Fibroblast of the aortic adventitia (primary cell): ENCODE measurements at places on chromosomes 3 and 15. TPM values are rescaled to one million over a fixed set of nuclear protein-coding genes. Genes with fewer than 3 reads are reported as not detected.
A peak's percentile ranks its signal among the peaks of the same experiment; 100 is the strongest.

GRCh38 chr3:72274493-72275330 is 489.8 kb upstream of the PROK2 start:
- peak; percentile 85 for DNase-seq

DNA sequence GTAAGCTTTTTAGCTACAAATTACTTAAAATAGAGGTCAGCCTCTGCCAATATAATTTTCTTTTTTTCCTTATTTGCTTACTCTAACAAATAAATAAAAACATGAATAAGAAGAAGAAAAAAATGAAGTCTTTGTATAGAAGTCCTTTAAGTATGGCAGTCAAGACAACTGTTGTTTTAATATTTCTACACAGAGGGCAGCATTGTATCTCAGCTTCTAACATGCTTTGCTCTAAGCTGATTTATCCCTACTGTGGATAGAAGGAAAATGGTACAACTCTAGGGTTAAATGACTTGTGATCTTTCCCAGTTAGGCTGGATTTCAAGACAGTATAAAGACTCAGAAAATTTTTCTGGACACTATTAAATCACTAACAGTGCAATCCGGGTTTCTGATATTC is 104.3 kb upstream of the MEIS2 start:
- DNase-seq: no peak

GRCh38 chr15:100018191-100018590 is 285.0 kb upstream of the LYSMD4 start:
- DNase-seq: no peak

- no peak for DNase-seq
These were observed 516.1 kb downstream of the AGBL1 start for GRCh38 chr15:86595741-86596140.

GRCh38 chr15:40847223-40847961 is 3.5 kb downstream of the SPINT1 start:
- DNase-seq: no peak

DNA sequence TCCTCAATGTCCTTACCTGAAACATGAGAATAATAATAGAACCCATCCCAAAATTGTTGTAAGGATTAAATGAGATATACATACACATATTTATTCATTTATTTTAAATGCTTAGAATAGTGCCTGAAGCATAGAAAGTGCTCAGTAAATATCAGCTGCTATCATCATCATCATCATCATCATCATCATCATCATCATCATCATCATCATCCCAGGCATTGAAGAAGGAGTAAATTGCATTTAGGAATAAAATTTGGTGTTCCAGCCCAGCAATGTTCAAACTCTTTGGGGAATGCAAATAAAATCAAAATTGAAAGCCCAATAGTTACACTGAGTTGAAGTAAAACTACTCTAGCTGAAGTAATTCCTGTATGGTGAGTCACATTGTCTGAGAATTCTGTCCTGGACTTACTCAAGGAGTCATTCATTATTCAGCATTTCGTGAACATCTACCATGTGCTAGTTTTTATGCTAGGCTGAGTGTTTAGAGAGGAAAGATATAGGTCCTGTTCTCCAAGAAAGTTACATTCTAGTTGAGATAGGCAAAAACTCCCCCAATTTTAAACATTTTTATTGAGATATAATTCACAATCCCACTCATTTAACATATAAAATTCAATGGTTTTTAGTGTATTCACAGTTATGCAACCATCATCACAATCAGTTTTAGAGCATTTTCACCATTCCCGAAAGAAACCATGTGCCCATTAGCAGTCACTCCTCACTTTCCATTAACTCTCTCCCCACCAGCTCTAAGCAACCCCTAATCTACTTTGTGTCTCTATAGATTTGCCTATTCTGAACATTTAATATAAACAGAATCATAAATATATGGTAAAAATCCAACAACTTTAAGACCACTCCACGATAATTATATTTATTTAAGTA is 107.2 kb downstream of the FRMD5 start:
- DNase-seq: peak; percentile 94

GRCh38 chr15:100687582-100688141 is 85.3 kb downstream of the ASB7 start:
- peak; percentile 89 for DNase-seq

DNA sequence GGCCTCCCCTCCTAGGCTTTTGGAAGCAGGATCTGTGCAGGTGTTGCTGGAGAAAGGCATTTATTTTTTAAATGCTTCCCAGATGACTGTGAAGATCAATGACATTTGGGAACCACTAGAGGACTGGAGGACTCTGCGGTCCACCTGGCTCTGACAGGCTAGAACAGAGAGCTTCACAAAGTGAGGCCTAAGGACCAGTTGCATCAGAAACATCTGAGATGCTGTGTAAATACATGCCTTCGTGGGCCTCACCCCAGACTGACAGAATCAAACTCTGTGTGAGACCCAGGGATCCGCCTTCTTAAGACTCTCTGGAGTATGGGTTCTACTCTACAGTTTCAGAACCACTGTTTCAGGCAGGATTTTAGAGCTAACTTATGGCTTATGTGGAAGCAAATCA is 105.0 kb upstream of the ICE2 start:
- DNase-seq: no peak

- no peak for DNase-seq
These were observed 101.4 kb upstream of the SOX2 start for GRCh38 chr3:181610083-181610972.

DNA sequence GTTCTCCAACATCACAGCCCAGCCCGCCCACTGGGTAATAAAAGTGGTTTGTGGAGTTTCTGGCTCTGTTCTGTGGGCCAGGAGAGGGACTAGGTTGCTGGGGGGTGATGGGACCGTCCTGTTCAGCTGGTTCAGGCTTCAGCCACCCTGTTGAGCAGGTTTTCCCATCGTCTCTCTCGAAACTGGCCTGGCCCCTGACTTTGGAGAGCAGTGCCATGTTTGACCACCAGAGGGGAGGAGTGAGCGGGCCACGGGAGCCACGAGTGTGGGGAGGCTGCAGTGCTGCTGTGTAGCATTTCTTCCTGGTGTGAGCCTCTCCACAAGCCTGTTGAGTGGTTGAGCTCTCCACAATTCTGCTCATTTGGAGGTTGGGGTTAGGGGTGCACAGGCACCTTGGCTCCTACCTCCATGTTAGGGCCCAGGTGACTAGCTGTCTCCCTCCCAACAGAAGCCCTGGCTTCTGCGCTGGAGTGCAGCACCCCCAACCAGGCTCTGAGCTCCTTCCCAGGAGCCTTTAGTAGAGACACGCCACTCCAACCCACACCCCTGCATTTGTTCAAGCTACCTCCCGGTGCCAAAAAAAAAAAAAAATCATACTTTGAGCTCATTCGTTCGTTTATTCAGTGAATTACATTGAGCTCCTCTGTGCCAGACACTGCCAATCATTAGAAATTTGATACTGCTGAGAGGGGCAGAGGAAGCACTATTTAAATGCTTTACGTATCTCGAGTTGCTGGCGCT is 13.9 kb downstream of the SPINT1 start:
- DNase-seq: peak; percentile 67

GRCh38 chr3:85148036-85148435 is 189.2 kb downstream of the CADM2 start:
- DNase-seq: no peak

DNA sequence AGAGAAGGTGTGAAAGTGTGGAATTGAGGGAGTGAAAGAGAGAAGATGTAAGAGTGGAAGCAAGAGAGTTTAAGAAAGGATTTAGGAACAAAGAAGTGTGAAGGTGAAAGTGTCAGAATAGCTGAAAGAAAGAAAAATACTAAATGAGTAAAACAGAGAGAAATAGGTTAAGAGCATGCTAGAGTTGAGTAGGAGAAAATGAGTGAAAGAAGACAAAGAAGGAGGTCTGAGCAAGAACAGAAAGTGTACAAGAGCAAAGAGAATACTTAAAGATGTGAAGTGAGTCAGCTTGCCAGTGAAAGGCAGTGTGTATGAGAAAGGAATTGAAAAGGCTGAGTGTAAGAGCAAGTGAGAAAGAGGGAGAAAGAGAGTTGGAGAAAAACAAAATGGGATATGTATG is 348.8 kb upstream of the BCHE start:
- no peak for DNase-seq

GRCh38 chr3:29152379-29152778 is 128.5 kb upstream of the RBMS3 start:
- no peak for DNase-seq

DNA sequence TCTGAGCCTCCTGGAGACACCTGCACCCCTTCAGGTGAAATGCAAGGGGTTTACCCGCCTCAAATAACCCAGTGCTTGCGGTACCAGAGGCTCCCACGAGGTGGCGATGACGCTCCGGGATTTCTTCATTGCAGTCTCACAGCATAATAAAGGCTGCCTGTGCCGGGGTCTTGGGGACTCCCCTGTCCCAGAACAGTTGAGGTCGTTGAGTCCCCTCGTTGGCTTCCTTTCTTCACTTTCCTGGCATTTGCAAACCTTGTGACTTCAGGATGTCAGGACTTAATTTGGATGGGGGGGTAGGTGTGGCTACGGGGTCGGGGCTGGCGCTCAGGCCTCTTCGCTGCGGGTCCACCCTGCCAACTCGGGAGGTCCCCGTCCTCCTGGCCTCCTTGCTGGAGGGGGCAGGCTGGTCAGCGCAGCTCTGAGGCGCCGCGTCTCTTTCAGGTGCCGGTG is 1.3 kb downstream of the GNAT1 start:
- peak; percentile 61 for DNase-seq

- DNase-seq: no peak
These were observed 78.9 kb downstream of the TGFBR2 start for GRCh38 chr3:30685267-30685667.

DNA sequence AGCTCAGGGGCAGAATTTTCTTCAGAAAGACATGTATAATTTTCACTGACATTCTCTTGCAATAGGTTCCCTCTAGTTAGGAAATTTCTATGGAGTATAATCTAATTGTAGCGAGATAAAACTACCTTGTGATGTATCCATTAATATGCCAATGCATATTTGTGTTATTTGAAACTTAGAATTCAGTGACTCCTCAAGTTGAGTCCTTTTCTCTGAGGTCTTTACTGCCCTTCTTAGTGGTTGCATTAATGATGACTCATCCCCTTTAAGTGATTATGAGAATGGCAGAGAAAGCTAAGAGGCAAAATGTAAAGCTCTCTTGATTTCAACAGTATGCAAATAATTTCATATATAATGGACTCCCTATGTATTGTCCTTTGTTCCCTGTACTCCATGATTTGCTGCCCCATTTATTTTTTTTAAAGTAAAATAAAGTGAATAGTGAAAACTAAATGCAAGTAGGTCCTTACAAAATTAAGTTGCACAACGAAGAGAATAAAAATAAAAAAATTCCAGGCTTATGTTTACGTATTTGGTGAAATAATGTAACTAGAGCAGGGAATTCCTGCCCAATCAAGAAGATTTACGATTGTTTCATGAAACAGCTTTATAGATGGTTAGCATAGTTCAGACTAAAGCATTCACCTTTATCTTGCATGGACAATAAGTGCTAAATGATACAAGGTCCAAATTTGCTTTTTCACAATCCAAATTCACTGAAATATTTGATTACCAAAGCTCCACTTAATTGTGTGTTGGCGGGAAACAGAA is 78.1 kb downstream of the ZPLD1 start:
- DNase-seq: no peak

GRCh38 chr15:28881170-28881569 is 4.6 kb upstream of the APBA2 start:
- no peak for DNase-seq

- peak; percentile 45 for DNase-seq
These were observed 58.3 kb upstream of the GADL1 start for GRCh38 chr3:30952786-30953185.

- DNase-seq: no peak
These were observed 288.3 kb downstream of the TLE3 start for GRCh38 chr15:69809421-69809820.

DNA sequence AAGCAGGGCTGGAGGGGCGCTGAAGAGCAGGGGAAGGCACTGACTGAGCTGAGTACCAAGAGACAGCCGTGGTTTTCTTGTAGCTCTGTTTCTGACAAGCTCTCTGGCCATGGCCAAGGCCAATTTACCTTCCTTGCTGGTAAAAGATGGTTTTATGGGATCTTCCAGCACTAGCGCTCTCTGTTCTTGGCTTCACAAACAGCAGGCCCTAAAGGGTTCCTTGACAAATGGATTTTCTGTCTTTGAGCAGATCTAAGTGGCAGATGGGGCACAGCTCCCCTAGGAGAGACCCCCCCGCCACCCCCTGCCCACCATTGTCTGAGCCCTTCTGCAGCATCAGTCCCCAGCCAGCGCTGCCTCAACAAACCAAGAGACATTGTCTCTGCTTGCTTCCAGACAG is 66.6 kb downstream of the GAP43 start:
- no peak for DNase-seq

DNA sequence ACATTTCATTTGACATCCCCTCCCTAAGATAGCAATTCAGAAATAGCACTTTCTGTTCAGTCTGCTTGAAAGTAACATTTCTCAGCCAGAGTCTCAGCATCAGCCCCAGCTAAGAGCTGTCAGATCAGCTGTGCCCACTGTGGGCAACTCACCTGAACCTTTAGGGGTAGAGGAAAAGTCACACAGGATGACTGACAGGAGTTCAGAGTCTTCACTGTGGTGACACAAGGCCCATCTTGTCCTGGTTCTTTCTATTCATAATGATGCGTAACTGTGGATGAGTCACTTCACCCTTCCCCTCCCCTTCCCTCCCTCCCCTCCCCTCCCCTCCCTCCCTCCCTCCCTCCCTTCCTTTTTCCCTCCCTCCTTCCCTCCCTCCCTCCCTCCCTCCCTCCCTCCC is 96.1 kb upstream of the RASGRP1 start:
- DNase-seq: no peak

- DNase-seq: no peak
These were observed 860.5 kb downstream of the DIPK2A start for GRCh38 chr3:144831955-144832716.

- DNase-seq: no peak
These were observed 48.6 kb upstream of the AKAP13 start for GRCh38 chr15:85331655-85332285.

- DNase-seq: peak; percentile 74
These were observed 78.8 kb downstream of the AAGAB start for GRCh38 chr15:67175643-67176071.

The HIGD1A gene
- 75.1 and 163 TPM in 2 replicates for total RNA-seq

The KCNH8 gene
- total RNA-seq: not detected in 2 replicates

The ZDHHC19 gene
- not detected in 2 replicates for total RNA-seq

The RLBP1 gene
- total RNA-seq: not detected in 2 replicates

The RARRES1 gene
- total RNA-seq: 39.3 and 47.8 TPM in 2 replicates

The MYZAP gene
- total RNA-seq: not detected in 2 replicates

The CHL1 gene
- 0.16 and 0.63 TPM in 2 replicates for total RNA-seq

The AHSG gene
- total RNA-seq: not detected in 2 replicates

The MAGEL2 gene
- total RNA-seq: under 0.01 and 0.08 TPM in 2 replicates

The SCAANT1 gene
- not detected in 2 replicates for total RNA-seq

The EEFSEC gene
- total RNA-seq: 2.9 and 8.1 TPM in 2 replicates

The PLCL2 gene
- 11.6 and 22.7 TPM in 2 replicates for total RNA-seq

The PDZRN3 gene
- 40.5 and 76.8 TPM in 2 replicates for total RNA-seq

The ECE2 gene
- not detected in 2 replicates for total RNA-seq

The P3H2 gene
- total RNA-seq: 4.0 and 15.6 TPM in 2 replicates

The ZNF662 gene
- total RNA-seq: 0.74 and 2.6 TPM in 2 replicates

The CHDH gene
- total RNA-seq: 1.3 and 7.9 TPM in 2 replicates

The SIDT1 gene
- total RNA-seq: not detected in 2 replicates

The SLC51A gene
- total RNA-seq: not detected in 2 replicates

The MYRIP gene
- total RNA-seq: 8.6 TPM in 1 of 2 replicates, not detected in the other
